ENCODE measurements at places on chromosomes 2 and 18. TPM values are rescaled to one million over a fixed set of nuclear protein-coding genes. Genes with fewer than 3 reads are reported as not detected.

DNA sequence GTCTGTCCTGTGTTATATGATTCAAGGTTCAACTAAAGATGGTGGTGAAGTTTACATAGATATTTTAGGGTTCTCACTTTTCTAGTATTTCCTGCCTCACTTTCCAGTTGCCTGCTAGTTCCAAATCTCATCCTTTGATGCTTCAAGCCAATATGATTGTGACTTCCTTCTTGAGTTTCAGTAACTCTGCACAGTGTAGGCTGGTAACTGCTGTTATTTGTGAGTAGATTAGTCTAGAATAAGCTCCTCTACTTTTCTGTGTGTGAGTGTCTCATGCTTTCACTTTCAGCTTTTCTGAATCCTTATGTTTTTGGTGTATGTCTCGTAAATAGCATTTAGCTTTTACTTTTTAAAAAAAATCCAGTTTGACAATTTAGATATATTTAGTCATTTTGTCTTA is 42.6 kb downstream of the GALNT1 start:
- no peak for DNase-seq

GRCh38 chr2:240721596-240722180 is 30.0 kb downstream of the AQP12A start:
- DNase-seq: no peak

- no peak for DNase-seq
Observed at GRCh38 chr2:79630060-79630459, 117.2 kb downstream of the CTNNA2 start.

DNA sequence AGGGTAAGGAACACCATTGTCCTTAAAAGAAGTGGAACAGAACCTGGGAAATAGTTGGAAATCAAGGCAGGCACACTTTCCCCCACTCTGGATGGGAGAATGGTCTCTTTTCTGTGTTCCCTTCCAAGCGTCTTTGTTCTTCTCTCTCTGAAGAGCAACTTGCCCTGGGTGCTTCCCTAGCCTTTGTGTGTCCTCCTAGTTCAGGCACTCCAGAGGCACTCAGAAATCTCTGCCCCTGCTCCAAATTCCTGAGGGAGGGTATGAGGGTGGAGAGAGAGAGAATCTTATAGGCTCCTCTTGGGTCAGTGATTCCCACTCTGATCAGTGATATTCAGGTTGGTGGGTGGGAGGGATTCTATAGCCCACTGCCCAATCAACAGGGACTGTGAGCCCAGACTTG is 8.8 kb upstream of the SIX2 start:
- peak; percentile 42 for DNase-seq

DNA sequence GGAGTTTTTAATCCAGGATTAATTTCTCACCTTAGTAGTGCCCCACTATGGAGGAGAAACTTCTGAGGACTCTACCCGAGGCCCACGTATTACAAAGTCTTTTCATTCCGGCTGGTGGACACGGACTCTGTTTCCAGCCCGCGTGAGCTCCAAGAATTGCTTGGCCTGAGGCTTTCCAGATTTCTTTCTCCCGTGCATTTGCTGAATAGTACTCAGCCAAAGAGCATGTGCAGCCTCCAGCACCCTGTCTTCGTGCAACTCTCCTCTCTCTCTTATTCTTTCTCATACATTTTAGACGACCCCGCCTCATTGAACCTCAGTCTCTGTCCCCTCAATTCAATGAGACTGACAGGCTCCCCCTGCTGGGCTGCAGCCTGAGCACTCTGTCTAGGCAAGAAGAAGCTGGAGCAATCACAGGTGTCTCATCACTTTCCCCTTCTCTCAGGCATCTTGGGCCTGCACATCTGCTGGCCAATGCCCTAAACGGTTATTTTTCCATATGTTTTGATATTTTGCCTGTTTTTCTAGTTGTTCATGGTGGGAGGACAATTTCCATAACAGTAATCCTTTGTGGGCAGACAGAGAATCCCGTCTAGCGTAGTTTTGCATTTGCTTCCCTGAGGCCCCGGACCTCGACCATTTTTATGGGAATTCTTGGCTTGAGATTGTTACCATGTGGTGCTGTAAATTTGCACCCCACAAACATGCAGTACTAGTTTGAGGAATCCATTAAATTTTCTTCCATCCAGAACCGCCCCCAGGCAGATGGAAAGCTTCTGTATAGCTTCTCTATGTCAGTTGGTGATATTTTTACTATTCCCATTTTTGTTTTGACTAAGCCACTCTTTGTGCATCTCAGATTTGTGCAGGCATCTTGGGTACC is 50.1 kb upstream of the LPIN2 start:
- DNase-seq: peak; percentile 82

GRCh38 chr18:75745147-75745546 is 317.6 kb upstream of the SMIM21 start:
- no peak for DNase-seq

DNA sequence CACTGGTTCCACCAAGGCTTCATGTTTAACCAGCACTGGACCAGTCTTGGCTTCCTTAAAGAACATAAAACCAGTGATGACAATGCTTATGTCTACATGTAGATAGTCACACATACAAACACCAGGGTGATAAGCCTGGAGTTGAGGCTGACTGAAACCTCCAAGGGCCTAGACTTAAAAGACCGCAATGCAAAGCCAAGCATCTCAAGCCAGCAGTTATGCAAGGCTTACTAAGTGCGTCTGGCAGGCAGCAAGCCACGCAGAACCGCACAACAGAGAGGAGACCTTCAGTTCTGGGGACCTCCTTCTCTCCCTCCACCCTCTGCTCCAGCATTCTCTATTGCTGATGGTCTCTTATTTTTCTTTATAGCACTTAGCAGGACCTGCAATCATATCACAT is 63.2 kb upstream of the ACAA2 start:
- no peak for DNase-seq

- no peak for DNase-seq
Observed at GRCh38 chr2:232265329-232265728, 113.2 kb upstream of the ALPP start.

- no peak for DNase-seq
Observed at GRCh38 chr2:60693551-60693950, 62.5 kb upstream of the PAPOLG start.

DNA sequence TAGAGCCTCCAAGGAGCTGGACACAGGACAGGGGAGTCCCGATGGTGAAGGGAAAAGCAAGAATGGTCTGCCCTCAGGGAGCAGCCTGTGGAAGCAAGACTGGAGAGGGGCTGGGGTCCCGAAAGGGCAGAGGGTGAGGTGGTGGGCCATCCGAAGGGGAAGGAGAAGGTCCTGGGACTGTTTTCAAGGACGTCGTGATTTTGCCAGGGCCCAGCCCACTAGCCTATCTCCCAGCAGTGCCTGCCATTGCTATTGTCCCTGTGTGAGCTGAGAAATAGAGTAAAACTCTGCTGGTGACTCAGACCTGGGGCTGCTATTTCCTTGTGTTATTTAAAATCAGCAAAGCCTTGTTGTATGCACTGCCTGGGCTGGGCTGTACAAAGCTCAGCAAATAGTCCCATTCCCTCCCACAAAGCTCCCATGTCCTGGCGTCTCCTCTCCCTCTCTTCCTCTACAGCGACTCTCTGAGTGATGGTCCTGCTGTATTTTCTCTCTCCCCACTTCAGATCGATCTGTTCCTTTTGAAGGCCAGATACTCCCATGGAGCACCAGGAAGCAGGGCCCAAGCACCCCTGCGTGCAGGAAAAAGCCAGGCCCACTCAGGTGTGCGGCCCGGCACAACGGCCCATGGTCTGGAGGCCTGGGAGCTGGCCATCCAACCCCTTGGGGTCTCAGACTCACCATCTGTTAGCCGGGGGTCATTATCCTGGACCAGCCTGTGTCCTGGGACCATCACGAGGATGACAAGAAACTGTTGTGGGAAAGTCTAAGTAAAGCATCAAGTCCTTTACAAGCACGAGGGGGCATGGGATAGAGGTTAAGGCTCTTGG is 65.0 kb upstream of the OTOF start:
- peak; percentile 50 for DNase-seq

GRCh38 chr18:72542342-72542741 is 1.8 kb downstream of the CBLN2 start:
- peak; percentile 77 for DNase-seq

DNA sequence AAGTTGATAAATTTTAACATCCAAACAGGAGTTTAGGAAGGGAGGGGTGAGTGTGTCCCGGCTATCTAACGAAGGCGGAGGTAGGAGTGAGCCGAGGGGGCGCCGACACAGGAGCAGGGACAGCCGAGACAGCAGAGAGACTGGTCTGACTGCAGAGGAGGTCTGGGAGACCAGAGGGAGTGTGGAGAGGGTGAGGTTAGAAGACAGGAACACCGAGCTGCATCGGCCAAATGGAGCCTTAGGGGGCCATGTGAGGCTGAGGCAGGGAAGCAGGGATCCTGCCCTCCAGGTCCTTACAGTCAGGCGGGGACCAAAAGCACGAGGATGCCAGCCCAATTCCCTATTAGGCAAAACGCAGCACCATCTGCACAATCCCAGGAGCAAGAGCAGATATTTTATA is 67.0 kb downstream of the SFXN5 start:
- DNase-seq: no peak

GRCh38 chr2:100013892-100014677 is 128.3 kb downstream of the AFF3 start:
- DNase-seq: peak; percentile 94

DNA sequence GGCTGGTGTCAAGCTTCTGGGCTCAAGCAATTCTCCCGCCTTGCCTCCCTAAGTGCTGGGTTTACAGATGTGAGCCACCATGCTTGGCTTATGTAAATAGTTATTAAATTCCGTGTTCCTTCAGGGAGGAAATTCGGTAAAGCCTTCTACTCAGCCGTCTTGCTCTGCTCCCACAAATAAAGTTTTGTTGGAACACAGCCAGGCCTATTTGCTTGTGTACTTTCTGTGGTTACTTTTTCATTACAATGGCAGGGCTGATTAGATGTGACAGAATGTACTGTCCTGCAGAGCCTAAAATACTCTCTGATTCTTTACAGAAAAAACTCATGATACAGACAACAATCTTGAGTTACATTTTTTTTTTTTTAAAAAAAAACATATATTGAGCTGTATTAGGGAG is 68.8 kb upstream of the TACR1 start:
- no peak for DNase-seq

DNA sequence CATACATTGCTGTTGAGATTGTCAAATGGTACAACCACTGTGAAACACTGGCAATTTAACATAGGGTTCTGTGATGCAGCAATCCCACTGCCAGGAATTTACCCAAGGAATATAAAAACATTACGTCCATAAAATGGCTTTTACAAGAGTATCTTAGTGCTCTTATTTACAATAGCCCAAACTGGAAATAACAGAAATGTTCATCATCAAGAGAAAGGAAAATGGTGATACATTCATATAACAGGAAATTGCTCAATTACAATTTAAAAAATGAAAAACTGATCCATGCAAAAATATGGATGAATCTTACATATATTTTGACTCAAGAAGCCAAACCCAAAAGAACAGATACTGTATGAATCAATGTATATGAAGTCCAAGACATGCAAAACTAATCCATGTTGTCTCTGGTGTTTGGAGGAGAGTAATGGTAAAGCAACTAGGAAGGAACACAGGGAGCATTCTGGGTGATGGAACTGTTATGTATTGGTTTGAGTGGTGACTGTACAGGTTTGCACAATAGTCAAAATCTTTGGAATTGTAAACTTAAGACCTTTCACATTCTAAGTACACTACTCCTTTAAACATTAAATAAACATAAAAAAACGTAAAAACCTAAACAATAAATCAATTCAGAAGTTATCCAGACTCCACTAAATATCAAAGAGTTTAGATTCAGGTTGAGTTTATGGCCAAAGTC is 104.8 kb upstream of the WDR75 start:
- DNase-seq: peak; percentile 37

GRCh38 chr2:134301928-134302260 is 48.0 kb downstream of the MGAT5 start:
- DNase-seq: no peak

- peak; percentile 95 for DNase-seq
Observed at GRCh38 chr2:26942543-26943295, 27.7 kb upstream of the MAPRE3 start.

GRCh38 chr18:48616484-48617255 is 77.8 kb downstream of the CTIF start:
- no peak for DNase-seq

GRCh38 chr2:227146456-227146855 is 17.5 kb downstream of the COL4A4 start:
- peak; percentile 34 for DNase-seq

DNA sequence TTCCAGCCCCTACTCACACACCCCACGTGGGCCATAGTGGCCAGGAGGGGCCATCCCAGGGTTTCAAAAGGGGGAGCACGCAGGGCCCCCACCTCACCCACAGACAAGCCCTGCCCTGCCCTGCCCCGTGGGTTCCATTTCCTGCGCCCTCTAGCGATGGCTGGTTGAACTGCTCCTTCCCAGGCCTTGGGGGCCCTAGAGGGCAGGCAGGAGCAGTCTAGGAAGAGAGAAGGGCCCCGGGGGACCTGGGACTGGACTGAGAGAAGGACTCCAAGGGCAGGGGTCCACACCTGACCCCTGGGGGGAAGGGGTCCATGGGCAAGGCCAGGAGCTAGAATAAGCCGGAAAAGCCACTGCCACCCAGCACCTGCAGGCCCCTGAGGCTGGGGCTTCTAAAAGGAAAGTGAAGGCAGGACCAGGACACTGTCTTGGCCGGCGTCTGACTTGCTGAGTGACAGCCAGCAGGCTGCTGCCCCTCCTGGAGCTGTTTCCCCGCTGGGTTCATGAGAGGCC is 10.1 kb downstream of the CYP26B1 start:
- peak; percentile 99 for DNase-seq

DNA sequence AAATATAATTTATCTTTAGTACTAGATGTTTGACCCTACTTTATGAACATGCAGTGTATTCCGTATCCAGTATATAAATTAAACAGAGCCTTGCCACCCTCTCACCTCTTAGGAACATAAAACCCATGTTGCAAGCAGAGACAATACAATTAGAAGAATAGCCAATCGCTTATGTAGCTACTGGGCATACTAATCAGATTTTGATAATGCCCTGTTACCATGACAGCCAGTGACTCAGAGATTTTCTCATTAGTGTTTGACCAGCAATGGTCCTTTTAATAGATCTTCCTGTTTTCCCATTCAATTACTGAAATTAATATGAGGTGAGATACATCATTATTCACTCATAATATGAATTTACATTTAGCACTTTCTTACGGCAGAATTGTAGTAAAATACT is 547.3 kb upstream of the VWC2L start:
- DNase-seq: no peak

The NTSR2 gene
- not detected for total RNA-seq

The VIL1 gene
- under 0.01 TPM for total RNA-seq

The PAX8 gene
- total RNA-seq: 2.9 TPM

The SELENOI gene
- 11.6 TPM for total RNA-seq

The NR4A2 gene
- 0.72 TPM for total RNA-seq

The LIPG gene
- total RNA-seq: 2.2 TPM

The ARHGAP28 gene
- total RNA-seq: 23.9 TPM

The CETN1 gene
- total RNA-seq: not detected

The STK25 gene
- total RNA-seq: 189 TPM

The AKAIN1 gene
- not detected for total RNA-seq

The CDCA7 gene
- total RNA-seq: 1.1 TPM

The MREG gene
- total RNA-seq: 1.8 TPM

The C1D gene
- total RNA-seq: 24.8 TPM
